ENCODE measurements at places on chromosomes 12 and 14.

DNA sequence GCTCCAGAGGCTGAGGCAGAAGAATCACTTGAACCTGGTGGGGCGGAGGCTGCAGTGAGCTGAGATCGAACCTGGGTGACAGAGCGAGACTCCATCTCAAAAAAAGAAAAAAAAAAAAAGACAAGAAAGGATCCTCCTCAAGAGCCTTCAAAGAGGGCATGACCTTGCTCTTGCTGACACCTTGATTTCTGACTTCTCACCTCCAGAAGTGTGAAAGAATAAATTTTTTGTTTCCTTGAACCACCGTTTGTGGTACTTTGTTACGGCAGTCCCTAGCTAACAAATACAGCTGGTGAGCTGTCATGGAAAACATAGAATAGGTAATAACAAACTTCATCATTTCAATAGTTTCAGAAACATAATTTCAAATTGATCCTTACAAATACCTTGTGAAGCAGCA lies 1.9 kb upstream of the ACTR10 start:
- no peak for DNase-seq

DNA sequence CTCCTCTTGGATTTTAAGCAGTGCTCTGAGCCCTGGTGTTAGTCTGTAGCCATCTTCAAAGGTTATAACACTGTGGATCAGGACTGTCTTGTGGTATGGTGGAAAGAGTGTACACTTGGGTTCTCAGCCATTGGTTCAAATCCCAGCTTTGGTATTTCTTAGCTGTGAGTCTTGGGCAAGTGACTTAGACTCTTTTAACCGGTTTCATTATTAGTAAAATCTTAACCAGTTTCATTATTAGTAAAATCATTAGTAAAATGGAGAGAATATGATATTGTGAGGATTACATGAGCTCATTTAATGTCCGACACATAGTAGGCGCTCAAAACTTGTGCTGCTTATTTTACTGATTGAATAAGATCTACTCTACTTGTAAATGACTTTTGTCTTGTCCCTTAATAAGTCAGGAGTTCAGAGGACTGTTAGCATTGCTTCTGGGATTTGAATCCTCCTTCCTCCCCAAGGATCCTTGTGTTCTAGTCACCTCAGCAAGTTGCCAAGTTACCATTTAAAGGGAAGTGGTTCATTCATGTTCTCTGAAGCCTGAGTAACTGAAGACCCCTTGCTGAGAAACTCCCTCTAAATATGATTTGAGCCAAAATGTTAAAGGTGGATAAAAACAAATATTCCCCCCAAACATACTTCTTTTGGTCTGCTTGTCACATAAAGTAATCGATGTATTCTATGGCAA lies 12.4 kb downstream of the TTLL5 start:
- no peak for DNase-seq

DNA sequence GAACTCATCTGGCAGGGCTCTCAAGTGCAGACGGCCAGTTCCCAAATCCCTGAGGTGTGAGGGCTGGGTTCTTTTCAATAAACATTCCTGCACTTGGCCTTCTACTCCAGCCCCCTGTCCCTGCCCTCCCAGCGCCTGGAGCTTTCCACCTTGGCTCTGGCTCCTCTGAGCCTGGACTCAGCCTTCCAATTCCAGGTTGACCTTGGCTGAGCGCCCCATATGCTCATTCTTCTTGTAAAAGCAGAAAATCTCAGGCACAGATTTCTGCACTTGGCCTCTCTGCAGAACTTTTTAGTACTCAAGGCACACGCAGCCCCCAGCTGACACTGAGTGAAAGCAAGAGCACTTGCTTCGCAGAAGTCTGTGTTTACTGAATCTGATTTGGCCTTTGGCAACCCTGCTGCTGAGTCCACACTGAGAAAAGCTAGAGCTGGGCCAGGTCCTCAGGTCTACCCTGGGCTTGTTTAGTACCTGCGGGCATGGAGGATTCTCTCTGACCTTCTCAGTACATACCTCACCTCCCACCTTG lies 222.7 kb downstream of the MSRB3 start:
- DNase-seq: no peak

DNA sequence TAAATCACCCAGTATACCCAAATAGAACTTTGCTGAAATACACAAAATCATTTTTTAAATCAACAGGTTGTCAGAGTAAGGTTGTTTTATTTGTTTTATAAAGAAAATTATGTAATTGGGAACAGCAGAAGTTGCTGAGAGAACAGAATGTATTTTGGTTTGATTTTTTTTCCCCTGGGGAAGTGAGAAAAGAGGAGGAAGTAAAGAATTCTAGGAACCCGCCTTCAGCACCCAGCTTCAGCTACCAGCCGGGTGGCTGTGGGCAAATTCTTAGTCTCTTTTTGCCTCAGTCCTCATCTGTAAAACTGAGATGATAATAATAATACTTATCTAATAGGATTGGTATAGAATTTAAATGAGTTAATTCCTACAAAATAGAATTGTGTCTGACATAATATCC lies 119.4 kb downstream of the SRGAP1 start:
- DNase-seq: no peak

GRCh38 chr12:15525441-15525840 lies 203.1 kb downstream of the PTPRO start:
- no peak for DNase-seq

DNA sequence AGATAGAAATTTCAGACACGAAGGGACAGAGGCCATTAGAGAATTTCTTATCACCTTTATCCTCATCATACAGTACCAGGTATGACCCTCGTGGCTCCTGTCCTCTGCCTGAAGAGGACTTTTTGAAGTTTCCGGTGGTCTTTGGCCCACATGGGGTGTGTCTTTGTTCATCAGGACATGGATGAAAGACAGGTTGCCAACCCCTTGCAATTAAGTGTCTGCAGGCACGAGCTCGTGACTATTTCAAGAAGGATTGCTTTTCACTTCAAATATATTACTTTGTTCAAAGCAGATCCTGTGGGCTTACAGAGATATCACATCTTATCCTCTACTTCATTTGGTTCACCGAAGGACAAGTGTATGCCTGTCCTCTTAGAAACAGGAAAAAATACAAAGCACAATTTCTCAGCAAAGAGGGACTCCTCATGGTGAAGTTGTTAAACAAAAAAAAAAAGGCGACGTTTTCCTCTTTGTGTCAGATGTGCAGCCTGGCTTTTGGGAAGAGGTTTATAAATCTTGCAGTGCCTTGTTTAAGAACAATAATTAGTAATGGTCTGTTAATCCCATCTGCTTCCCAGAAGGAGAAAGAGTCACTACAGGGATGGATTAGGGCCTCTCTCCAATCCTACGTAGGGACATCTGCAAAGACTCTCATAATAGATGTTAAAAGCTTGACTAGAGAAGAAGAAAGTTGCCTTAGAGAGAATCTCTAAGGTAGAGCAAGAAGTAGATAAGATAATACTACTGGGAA lies 13.5 kb upstream of the FAM234B start:
- DNase-seq: no peak

- no peak for DNase-seq
These were observed 88.4 kb downstream of the TMCC3 start for GRCh38 chr12:94561943-94562411.
